ENCODE measurements at places on chromosomes 16 and 17. TPM values are rescaled to one million over a fixed set of nuclear protein-coding genes. Genes with fewer than 3 reads are reported as not detected.

Gene KCNH4
- total RNA-seq: 1.5 TPM

Gene GGT6
- total RNA-seq: not detected

Gene STX1B
- 3.7 TPM for total RNA-seq

Gene ZNF598
- total RNA-seq: 85.7 TPM

Gene NPIPB13
- 19.8 TPM for total RNA-seq

Gene CA7
- total RNA-seq: not detected

Gene RHBDL3
- 3.2 TPM for total RNA-seq

Gene TPSD1
- 0.26 TPM for total RNA-seq

Gene NUBP2
- 85.8 TPM for total RNA-seq

Gene CACNG3
- total RNA-seq: not detected

Gene HIGD1B
- not detected for total RNA-seq

Gene TMEM220
- total RNA-seq: 9.3 TPM

Gene EPN3
- 0.92 TPM for total RNA-seq

Gene TMUB2
- total RNA-seq: 30.7 TPM

Gene DHX38
- 45.5 TPM for total RNA-seq

Gene CCL14
- total RNA-seq: not detected

Gene NECAB2
- 0.33 TPM for total RNA-seq

Gene CIITA
- total RNA-seq: 0.41 TPM

Gene ADPRM
- total RNA-seq: 2.4 TPM

Gene CTRL
- total RNA-seq: 2.0 TPM

Gene STAT3
- 287 TPM for total RNA-seq

Gene DPEP2NB
- not detected for total RNA-seq

Gene SKAP1
- 0.90 TPM for total RNA-seq

Gene DNAAF1
- total RNA-seq: not detected

Data from Panc1 (cell line).